ENCODE measurements at places on chromosomes 7 and 10.

GRCh38 chr7:1895664-1896515 is 225.8 kb downstream of the ELFN1 start:
- H3K4me1 ChIP-seq: peaks cover 13% of the 10 kb centered on the region
- no peak for DNase-seq
- H3K27ac ChIP-seq: no peak overlapping the region
- no peak overlapping the region for H3K4me3 ChIP-seq

DNA sequence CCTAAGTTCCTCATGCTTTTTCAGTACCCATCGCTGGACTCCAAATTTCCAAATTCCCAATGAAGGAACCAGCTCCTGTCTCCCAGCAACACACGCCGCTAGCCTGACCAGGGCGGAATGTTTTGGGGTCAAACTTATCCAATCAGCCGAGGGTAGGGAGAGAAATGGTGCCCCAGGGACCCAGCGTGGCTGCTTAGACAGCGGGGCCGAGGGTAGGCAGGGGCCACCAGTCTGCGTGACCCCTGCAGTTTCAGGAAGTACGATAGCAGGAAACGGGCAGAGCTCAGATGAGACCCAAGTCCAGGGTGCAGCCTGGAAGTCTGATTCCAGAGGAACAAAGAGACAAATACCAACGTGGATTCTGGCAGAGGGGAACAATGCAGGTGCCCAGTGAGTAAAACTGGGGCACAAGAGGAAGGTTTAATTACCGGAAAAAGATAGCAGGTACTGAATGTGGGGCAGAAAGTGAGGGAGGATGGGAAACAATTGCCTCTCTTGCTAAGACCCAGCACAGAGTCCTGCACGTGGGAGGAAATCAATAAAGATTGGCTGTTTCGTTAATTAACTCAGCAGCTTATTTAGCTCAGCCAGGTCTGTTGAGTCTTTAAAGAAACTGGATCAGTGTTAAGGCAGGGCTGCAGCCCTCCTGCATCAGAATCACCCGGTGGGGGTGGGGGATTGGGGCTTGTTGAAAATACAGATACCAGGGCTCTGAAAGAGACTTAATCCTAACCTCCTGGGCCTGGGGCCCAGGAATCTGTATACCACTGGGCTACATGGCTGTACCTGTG is 50.4 kb upstream of the NFE2L3 start:
- no peaks in the 10 kb centered on the region for H3K36me3 ChIP-seq
- peaks cover 14% of the 10 kb centered on the region for H3K4me1 ChIP-seq
- no peaks in the 10 kb centered on the region for H3K27me3 ChIP-seq
- no peak for DNase-seq
- H3K27ac ChIP-seq: peak overlapping the region; percentile 92

DNA sequence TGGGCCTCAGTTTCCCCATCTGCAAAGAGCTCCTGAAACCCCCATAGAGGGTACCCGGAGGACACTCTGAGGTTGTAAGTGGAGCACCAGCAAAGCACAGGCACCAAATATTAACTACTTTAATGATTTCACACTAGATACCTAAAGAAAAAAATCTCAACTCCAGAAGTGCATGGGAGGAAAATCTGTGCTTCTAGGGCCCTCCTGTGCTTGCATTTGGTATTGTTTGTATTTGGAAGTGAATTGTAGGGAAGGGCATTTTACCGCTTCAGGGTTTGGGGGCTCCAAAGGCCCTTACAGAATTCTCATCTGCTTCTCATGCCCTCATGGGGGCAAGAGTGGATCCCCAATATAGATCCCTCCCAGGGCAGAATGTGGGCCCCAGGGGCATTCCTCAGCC is 22.4 kb upstream of the DRGX start:
- no peak overlapping the region for H3K27ac ChIP-seq
- H3K4me3 ChIP-seq: no peak overlapping the region
- H3K4me1 ChIP-seq: no peaks in the 10 kb centered on the region
- no peaks in the 10 kb centered on the region for H3K36me3 ChIP-seq

DNA sequence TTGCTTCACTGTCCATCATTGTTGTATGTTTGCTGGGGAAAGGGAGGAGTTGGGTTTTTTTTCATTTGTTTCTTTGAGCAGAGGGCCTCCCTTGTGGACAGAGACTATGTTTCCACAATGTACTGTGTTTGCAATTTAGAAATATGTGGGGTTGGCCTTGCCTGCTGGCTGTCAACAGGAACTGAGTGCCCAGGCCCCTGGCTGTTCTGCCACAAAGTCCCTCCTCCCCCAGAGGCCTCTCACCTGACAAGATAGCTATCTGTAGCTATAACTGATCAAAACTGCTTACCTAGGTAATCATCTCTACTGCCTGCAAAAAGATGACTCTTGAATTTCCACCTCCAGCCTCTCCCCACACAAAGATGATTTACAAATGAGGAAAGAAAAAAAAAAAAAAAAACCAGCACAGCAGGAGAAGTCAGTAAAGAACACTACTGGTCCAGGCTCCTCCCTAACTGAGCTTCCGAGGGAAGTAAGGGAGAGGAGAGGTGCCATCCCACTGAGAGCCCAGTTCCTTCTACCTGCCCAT is 121.8 kb downstream of the SGMS1 start:
- H3K4me1 ChIP-seq: peaks cover 38% of the 10 kb centered on the region
- peaks cover 14% of the 10 kb centered on the region for H3K36me3 ChIP-seq
- H3K27me3 ChIP-seq: no peaks in the 10 kb centered on the region
- H3K4me3 ChIP-seq: no peak overlapping the region
- no peak overlapping the region for H3K27ac ChIP-seq

DNA sequence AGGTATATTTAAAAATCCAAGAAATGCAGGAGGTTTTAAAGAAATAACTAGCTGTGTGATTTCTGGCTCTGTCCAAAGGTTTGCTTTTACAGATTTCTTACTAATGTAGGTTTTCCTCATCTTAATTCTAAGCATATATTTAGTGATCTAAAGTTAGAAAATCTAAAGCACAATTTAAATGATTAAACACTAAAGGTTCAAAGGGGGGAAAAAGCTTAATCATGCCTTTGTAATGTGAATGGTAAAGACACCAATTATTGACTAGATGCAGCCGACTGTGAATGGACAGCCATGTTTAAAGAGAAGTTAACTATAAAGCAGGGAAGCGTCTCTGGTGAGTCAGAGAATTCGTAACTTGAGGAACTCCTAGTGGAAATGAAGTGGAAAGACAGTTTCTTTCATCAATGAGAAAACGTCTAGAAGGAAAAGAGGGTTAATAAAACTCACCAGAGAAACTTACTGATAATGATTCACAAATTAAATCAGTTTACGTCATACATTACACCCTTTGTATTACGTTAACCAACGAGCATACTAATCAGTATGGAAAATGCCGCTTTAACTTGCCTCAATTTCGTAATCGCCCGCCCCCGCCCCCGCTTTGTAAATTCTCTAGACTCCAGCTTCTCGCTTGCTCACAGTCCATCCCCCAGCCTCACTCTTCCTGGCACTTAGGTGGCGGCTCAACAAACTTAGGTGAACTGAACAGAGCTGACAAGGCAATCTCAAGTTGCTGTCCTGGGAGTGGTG is 1.1 kb upstream of the HBP1 start:
- peak overlapping the region; percentile 90 for H3K4me3 ChIP-seq
- peaks cover 30% of the 10 kb centered on the region for H3K4me1 ChIP-seq
- H3K27me3 ChIP-seq: peaks cover 6% of the 10 kb centered on the region
- peak overlapping the region; percentile 99 for H3K27ac ChIP-seq
- peaks cover 9% of the 10 kb centered on the region for H3K36me3 ChIP-seq

DNA sequence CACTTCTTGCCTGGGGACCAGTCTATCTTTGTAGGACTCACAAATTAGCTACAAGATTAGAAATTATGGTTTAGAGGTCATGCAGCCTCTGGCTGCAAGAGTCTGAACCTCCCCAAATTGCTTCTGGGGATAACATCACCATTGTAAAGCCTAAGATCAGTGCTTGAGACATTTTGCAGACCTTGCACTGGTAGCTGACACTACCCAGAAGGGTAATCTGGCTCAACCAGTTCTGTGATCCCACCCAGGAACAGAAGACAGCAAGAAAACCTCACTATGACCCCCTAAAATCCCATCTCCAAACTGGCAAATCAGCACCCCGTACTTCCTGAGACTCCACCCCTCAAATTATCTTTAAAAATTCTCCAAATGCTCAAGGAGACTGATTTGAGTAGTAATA is 58.2 kb upstream of the CDK13 start:
- DNase-seq: no peak
- no peak overlapping the region for H3K4me3 ChIP-seq
- no peak overlapping the region for H3K27ac ChIP-seq
- no peaks in the 10 kb centered on the region for H3K36me3 ChIP-seq

DNA sequence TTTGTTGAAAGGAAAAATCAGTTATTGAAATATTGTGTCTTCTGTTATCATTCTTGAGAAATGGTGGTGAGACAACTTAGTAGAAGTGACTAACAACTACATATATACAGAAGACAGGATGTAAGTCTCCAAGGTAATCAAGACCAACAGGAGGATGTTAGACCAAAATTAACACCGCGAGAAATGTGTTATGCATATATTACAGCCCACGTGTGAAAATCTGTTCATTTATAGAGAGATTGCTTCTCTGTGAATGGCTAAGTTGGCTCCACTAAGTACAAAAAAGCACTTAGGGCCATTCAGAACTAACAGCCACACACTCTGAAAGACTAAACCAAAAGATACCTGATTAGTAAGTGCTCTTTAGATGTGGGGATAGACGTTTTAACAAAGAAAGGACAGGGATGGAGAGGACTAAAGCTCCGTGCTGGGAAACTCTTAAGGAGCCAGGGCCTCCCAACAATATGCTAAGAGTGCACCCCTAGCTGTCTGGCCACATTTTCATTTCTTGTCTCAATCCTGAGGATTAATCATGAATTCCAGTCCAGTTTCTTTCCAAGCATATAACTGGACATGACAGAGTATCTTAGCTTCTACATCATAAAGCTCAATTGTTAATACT is 26.5 kb downstream of the HDAC9 start:
- H3K36me3 ChIP-seq: no peaks in the 10 kb centered on the region
- no peaks in the 10 kb centered on the region for H3K27me3 ChIP-seq
- no peak for DNase-seq
- peaks cover 36% of the 10 kb centered on the region for H3K4me1 ChIP-seq
